ENCODE measurements at places on chromosomes 7 and 10.

DNA sequence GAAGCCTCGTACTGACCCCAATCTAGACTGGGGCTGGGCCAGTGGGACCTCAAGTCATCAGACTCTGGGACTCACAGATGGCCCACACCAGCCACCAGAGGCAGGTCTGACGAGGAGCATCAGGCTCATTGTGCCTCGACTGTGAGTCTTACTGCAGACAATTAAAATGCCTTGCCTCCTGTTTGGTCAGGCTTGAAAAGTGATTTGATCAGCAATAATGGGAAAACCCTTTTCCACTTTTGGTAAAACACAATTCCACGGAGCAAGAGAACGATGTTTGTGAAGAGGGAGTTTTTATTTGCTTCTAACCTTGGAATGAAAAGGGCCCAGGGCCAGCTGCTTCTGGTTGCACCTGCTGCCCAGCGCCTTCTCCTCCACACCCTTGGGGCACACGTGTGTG, 43.9 kb downstream of the C10orf143 start:
- no peak for DNase-seq

- no peak for DNase-seq
Observed at GRCh38 chr7:25840209-25840792, 311.7 kb upstream of the NFE2L3 start.

DNA sequence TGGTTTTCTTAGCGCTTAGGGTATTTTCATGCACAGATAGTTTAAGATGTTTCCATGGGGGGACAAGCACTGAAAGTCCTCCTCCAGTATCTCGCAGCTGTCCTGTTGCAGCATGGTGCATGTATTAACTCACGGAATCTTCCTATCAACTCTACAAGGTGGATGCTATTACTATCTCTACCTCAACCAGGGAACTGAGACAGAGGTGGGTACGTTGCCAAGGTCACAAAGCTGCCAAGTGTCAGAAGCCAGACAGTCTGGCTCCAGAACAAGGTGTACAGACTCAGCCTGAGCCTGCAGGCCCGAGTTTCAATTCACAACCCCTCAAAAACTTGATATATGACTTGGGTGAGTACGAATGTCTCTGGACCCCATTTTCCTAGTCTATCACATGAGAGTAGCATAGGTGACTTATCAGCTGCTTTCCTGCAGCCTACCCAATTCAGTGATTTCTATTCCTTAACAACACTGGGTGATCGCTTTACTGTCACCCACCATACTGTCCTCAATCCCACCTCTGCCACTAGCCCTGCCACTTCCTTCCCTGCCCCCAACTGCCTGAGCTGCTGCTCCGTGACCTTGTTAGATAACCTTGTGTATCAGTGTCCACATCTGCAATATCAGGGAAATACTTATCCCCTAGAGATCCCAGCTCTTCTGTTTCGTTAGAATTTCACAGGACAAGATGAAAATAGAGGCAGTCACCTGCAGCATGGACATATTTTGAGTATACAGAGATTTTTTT, 92.1 kb downstream of the ABCC2 start:
- DNase-seq, result no peak

DNA sequence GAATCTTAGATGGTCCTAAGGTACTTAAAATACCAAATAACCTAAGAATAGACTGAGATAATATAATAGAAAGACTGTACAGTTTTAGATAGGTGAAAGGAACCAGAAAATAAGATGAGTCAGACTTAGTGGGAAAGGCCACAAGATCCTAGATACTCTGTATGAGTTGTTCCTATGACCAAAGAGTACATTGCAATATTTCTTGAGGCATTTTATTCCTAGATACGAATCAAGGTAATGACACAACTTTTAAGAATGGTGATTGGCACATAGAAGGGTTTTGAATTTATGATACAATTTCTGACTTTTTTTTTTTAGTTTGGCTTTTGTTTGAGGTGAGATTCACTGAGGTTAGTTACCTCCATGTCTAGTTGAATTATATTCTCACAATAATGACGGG, 30.2 kb downstream of the MGAM start:
- no peak for DNase-seq

DNA sequence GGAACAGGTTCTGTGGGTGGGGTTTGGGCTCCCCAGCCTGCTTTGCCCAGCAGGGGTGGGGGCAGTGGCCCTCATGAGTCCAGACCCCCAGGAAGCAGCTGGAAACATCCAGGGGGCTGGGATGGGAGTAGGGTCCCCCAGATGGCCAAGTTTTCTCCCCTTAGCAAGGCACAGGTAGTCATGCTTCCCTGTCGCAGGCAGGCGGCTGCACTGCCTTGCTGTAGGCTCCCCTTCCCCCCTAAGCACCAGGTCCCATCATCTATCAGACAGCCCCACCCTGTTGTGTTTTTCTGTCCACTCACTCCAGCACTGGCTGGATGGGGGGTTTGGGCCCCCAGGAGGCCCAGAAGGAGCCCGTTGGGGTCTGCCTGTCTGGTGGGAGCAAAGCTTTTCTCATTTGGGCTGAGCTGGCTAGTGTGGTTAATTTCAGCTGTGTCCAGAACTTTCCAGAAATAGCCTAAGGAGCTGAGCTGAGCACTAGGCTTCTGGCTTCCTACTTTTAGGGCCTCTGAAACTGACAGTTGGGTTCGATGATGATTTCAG, 7.9 kb downstream of the BRI3 start:
- no peak for DNase-seq

GRCh38 chr10:119575506-119575905, 21.3 kb downstream of the TIAL1 start:
- DNase-seq, result no peak

Measured in amygdala (tissue), 56 donors.